ENCODE measurements at places on chromosomes 16 and 17.
A peak's percentile ranks its signal among the peaks of the same experiment; 100 is the strongest.

GRCh38 chr17:1108478-1108764 lies 71.4 kb downstream of the ABR start:
- no peak for DNase-seq

- DNase-seq = no peak
Observed at GRCh38 chr16:75329943-75330342, 78.5 kb upstream of the BCAR1 start.

DNA sequence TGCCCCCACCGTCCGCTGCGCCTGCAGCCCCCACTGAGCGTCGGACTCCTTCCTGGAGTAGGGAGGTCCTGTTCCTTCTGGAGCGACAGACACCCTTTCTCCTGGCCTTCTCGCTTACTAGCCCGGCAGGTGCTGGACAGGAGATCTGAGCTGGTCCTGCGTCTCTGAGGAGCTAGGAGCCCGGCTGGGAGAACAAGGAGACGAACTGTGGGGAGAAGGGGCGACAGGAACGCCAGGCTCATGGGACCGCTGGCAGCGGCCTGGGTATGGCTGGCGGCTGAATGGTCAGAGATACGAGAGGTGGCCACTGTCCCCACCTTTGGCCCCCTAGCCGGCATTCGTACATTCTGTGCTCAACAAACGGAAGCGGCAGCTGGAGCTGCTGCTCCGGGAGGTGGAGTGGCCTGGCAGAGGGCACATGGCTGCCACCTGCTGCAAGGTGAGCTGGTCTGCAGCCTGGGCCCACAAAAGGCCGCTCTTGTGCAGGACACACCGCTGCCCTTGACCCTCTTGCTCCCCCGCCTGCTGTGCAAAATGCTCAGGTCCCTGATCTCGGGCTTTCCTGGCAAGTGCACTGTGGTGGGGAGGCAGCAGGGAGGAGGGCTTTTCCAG lies 2066.7 kb downstream of the TP53TG3F start:
- DNase-seq = peak; percentile 24

DNA sequence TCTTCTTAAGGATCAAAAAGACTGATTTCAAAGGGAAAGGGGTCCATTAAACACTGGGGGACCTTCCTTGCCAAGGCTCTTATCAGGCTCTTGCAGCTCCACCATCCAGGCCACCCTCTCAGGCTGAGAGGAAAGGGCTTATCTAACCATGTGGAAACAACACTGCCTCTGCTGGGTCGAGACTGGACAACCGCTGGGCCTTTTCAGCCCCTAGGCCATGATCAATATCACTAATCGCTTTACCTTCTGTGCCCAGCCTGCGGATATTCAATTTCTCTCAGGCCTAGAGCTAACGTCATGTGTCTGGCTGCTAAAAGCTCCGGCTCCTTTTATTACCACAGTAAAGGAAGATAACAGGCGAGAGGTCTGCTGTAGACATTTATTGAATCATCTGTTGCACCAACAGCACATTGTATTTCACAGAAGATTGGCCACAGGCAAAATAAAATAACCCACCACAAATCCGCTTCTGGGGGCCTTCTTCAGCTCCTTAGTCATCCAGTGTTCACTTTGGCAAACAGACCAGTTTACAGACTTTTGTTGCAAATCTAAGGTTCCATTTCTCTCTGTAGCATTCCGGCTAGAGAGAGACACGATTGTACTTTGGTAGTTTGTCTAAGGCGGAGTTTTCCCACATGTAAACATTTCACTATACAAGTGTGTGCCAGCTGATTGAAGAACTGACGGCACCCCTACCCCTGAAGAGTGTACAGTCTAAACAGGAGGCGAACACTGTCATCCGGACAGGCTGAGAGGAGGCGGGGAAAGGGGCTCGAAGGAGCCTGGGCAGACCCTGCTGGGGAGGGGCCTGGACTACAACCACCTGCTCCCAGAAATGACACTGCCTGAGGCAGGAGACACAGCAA lies 13.9 kb downstream of the CYB561 start:
- no peak for DNase-seq

DNA sequence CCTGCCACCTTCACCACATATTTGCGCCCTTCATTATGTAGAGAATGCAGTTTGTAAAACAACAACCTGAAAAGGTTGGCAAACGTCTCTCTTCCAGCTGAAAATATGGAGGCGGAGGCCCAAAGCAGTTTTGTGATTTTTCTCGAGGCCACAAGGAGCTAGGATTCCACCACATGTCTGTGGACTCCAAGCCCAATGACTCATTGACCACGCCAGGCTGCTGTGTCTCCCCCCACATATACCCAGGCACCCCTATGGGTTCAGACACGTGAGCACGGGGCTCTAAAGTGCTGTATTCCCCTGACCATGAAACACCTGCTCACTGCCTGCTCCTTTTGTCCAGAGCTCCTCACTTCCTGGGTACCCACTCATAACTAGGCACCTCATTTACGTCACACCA lies 121.4 kb upstream of the CDH5 start:
- DNase-seq = no peak

DNA sequence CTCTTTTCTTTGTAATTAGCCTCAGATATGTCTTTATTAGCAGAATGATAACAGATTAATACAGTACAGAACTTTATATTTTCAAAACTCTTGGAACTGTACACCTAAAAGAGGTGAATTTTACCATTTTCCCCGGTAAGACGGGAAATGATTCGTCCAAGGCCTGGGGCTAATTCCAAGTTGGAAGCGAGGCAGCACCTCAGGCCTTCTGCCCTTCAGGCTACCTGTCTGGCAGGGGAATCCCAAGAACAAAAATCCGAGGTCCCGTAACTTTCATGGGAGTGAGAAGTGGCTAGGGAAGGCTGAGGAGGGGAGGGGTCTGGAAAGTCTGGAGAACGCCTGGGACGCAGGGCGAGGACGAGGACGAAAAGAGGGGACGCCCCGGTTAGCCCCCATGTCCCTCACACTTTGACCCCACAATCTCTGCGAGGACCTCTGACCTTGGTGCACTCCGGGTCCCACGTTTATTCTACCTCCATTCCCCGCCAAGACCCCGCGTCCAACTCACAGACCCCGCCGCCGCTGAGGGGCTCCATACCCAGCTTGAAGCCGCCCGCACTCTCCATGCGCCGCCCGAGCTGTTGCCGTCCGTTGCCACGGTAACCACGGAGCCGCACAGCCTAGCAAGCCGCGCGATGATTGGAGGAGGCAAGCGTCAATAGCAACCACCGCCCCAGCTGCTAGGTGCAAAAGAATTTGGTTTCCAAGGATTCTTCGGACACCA lies at the start of gene HYDIN:
Gene HYDIN (minus strand): TSS at position 601 of the 724 bp plus-strand sequence. CDS start 43,827 bp downstream, outside the sequence.
- peak; percentile 65 for DNase-seq

- DNase-seq = no peak
Observed at GRCh38 chr17:78366109-78366848, 6.4 kb upstream of the SOCS3 start.

GRCh38 chr16:3836641-3837040 lies 43.9 kb downstream of the CREBBP start:
- no peak for DNase-seq

DNA sequence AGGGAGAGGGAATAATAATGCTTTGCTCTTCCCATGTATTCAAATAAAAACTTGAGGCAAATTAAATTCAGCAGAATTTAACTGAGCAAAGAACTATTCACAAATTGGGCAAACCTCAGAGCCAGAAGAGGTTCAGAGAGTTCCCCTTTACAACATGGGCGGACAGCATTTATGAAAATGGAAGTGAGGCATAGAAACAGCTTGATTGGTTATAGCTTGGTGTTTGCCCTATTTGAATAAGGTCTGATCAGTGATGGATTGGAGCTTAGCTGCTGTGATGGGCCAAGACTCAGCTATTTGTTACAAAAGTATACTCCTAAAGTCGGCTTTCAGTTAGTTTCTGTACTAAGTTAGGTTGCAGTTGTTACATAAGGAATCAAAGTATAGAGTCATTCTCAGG lies 63.0 kb downstream of the TMEM100 start:
- no peak for DNase-seq

- no peak for DNase-seq
Observed at GRCh38 chr17:7042501-7043181, 1.3 kb downstream of the SLC16A11 start.

DNA sequence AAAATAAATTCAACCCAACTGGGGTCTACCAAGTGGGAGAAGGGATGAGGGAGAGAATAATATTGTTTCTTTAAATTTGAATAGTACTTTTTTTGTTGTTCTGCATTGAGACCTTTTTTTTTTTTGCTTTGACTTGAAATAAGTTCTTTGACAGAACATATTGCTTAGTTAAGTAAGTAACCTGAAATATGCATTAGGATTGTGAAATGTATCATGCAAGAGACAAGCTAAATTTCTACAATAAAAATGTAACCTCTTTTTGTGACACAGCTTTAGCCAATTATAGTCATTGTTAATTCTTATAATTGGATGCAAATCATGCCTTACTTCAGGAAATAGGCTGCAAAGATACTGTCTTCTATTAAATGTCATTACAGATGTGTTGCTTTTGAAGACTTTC lies 150.0 kb upstream of the GOT2 start:
- no peak for DNase-seq

DNA sequence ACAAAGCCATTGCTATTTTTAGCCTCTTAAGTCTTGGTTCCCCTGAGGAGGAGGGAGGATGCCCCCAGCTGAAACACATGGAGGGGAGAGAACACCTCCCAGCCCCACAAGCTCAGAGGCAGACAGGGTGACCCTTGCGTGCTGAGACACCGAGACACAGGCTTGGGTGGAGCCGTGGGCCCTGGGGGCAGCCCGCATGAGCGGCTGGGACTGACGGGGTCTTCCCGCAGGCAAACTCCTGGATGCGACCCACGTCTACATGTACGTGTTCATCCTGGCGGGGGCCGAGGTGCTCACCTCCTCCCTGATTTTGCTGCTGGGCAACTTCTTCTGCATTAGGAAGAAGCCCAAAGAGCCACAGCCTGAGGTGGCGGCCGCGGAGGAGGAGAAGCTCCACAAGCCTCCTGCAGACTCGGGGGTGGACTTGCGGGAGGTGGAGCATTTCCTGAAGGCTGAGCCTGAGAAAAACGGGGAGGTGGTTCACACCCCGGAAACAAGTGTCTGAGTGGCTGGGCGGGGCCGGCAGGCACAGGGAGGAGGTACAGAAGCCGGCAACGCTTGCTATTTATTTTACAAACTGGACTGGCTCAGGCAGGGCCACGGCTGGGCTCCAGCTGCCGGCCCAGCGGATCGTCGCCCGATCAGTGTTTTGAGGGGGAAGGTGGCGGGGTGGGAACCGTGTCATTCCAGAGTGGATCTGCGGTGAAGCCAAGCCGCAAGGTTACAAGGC lies 9.8 kb downstream of the SLC16A3 start:
- DNase-seq = peak; percentile 65

DNA sequence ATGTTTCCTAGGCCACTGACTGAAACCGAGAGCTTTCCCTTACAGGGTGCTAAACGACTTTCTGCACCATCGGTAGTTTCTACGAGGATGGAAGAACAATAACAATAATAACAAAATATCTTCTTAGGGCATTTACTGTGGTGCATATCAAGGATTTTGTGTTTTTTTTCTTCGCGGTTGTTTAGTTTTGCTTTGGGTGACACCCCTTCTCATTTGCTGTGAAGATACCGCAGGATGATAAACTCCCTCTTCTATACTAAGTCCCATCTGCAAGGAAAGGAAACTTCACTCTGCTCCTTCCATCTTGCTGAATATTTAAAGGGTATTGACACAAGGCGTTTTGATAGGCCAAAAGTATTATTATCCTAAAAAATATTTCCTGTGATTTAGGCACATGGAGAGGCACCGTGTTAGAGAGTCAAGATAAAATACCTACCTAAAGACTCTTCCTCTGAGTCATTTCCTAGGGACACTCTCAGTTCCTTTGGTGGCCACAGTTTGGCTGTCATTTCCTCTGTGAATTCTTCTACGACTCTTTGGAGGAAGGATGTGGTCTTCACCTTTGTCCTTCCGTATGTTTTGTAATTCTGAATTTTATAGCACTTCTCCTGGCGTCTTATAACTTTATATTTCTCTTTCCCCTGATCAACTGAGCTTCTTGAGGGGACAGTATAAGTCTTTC lies 318.8 kb downstream of the CDH13 start:
- DNase-seq = no peak

DNA sequence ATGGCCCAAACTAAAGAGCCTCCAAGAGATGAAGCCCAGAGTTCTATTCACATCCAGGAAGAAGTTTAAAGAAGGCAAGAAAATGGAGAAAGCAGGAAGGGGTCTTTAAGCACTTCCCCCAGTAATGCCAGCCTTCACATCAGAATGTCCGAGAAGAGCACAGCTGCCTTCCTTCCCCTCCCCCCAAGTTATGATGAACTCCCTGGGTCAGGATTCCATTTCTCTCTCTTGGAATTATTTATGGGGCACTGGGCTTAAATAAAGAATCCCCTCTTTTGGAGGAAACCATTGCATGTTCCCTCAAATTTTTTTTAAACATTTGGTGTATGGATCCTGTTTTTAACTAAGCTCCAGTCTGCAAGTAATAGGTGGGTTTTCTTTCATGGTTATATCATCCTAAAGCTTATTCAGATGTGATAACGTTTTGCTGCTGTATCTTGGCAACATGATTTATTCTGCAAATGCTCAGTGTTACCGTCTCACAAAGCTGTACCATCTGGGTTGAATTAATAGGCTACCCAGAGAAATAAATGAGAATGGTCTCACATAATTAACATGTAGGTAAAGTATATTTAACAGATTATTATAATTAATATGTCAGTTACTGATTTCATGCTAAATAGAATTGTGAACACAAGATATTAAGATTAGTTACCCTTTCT lies 160.9 kb upstream of the TOX3 start:
- no peak for DNase-seq

DNA sequence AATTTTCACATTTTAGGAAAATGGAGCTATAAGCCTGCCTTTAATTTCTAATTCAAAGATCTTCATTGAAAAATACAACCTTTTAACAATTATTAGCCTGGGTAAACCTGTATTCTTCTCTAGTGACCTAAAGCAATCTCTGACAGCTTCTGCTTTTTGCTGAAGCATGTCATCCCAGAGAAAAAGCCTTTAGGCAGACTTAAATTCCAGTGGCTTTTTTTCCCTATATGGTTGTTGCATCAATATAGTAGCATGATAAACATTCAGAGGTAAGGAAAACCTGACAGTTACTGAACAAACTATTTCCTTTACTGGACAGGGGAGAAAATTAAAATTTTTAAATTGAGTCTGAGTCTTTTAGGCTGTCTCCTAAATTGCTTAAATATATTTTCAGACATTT lies 7.8 kb upstream of the EVI2A start:
- no peak for DNase-seq

DNA sequence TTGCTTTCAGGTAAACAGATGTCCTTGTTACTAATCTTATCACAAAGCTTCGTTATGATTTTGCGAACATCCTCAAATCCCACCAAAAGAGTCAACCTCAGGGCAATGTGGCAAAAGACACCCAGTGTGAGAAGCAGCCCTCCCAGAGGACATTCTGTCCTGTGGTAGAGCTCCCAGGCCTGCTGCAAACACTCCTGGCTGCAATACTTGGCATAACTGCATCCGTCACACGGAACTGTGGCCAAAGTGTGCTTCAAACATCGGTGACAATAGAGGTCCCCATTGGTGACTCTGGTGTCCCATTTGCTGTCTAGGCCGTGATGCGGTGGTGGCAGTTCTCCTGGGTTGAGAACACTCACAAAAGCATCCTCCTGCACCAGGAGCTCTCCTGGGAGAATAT lies 29.5 kb downstream of the SMYD4 start:
- DNase-seq = no peak

Measured in NCI-H774 (cell line).